ENCODE measurements at places on chromosomes 7 and 10.

DNA sequence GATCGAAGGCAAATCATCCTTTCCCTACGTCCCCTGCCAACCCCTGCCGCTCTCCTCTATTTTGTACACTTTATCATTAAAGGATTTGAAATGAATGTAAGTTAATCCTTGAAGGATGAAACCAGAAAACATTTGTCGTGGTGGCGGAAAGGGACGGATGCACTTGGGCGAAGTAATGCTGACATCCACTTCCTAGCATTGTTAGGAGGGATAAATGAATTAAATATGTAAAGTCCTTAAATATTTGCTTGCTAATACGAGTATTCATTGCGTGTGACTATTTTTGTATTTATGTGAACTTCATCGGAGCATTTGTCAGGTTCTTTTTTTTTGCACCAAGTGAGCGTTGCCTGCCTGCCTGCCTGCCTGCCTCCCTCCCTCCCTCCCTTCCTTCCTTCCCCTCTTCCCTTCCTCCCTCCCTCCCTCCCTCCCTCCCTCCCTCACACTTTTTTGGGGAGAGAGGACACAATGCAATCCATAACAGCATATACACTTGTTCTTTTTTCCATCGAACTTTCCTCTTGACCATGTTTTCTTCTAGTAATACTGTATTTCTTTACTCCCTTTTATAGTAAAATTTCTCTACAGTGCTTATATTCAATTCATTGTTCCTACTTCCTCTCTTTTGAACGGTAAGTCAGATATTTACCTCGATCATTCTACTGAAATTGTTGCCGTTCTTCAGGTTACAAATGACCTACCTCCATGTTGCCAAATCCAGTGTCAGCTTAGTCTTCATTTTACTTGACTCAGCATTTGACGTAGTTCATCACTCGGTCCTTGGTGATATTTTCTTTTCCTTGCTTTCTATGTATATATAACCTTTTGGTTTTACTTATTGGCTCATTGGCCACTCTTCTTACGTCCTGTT is 831 bp downstream of the CCDC7 start:
- DNase-seq, result no peak

- no peak for DNase-seq
These were observed 3.9 kb upstream of the ATP6V0E2 start for GRCh38 chr7:149869867-149870266.

DNA sequence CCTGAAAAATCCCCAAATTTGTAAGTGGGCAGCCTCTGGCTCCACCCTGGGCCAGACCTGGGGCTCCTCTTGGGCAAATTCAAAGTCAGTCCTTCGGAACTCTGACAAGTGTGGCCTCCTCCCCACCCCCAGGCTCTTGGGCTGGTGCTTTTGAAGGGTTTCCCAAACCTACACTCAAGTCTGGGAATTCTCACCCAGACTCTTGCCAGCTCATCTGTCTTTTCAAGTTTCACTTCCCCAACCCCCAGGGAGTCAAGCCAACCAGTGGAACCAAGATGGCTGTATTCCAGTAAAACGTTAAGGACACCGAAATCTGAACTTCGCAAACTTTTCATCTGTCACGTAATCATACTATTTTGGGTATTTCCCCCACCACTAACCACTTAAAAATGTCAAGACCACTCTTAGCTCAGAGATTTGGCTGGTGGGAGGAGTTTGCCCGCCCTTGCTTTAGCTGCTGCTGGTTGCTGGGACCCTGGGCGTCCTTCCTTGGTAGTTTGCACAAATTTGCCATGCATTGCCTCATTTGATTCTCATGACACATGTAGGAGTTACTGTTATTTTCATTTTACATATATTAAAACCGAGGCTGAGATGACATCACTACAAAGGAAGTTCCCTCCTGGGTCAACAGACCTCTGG is 1.7 kb upstream of the MYO1G start:
- peak; percentile 89 for DNase-seq

GRCh38 chr7:105808703-105809590 is 67.5 kb downstream of the ATXN7L1 start:
- peak; percentile 87 for DNase-seq

- no peak for DNase-seq
These were observed 19.4 kb downstream of the TRPV5 start for GRCh38 chr7:142914121-142914520.

GRCh38 chr10:49131507-49132361 is 2.1 kb downstream of the FAM170B start:
- DNase-seq, result no peak

GRCh38 chr7:43491984-43492383 is 90.9 kb upstream of the STK17A start:
- no peak for DNase-seq
